Urothelium cell line (cell line): ENCODE measurements at places on chromosomes 13 and 19.

- no peak for DNase-seq
Observed at GRCh38 chr13:66926851-66927524, 303.1 kb downstream of the PCDH9 start.

DNA sequence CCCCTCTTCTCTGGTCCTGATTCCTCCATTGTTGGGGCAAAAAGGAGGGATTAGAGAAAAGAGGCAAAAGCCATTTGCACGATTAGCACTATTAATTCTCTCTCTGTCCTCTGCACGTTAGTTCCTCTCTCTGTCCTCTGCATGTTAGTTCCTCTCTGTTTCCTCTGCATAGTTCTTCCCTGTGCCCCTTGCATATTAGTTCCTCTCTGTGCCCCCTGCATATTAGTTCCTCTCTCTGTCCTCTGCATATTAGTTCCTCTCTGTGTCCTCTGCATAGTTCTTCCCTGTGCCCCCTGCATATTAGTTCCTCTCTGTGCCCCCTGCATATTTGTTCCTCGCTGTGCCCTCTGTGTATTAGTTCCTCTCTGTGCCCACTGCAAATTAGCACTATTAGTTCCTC lies 847.2 kb upstream of the GPC6 start:
- no peak for DNase-seq

DNA sequence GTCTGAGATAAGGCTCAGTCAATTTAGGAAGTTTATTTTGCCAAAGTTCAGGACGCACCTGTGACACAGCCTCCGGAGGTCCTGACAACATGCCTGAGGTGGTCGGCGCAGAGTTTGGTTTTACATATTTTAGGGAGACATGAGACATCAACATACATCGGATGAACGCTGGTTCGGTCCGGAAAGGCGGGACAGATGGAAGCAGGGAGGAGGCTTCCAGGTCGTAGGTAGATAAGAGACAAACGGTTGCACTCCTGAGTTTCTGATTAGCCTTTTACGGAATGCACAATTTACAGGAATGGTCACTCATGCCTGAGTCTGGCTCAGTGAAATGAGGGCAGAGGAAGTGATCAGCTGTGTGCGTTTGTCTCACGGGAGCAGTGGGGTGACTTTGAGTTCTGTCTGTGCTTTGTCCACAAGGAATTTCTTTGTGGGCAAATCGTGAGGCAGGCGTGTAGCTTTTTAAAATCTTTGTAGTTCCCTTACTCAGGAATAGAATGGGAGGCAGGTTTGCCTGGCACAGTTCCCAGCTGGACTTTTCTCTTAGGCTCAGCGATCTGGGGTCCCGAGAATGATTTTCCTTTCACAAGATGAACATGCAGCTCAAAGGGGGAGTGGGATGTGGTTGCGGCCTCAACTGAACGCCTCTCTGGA lies 36.2 kb downstream of the C13orf46 start:
- no peak for DNase-seq

DNA sequence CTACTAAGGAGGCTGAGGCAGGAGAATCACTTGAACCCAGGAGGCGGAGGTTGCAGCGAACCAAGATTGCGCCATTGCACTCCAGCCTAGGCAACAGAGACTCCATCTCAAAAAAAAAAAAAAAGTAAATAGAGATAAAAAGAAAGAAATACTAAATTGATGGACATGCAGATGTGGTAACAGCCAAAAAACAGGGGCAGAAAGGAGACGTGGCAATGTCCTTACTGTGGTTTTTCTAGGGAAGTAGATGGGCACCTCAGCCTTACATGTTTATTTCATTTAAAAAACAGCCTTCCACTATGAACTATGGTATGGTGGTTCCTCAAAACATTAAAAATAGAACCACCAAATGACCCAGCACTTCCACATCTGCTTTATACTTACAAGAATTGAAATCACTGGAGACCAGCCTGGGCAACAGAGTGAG lies 6.5 kb upstream of the EIF3G start:
- DNase-seq: no peak

GRCh38 chr13:99800951-99801350 lies 170.6 kb downstream of the ZIC5 start:
- no peak for DNase-seq

GRCh38 chr13:21342699-21343442 lies 116.2 kb downstream of the ZDHHC20 start:
- no peak for DNase-seq

DNA sequence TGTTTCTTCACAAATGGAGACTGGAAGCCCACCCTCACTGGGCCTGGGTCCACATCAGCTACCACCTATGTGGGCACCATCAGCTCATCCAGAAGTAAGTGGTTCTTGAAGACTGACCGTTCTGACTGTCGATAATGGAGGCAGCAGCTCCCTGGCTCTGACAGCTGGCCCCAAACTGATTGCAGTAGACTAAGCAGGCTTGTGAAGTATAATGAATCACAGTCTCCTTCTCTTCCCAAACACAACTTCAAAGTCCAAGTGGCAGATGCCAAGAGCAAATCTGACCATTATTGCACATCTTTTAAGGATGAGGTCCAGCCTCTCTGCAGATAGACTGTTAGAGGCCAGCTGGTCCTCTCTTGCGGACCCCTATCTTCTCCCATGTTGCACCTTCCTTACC lies 574.4 kb upstream of the KLF12 start:
- DNase-seq: no peak

GRCh38 chr13:47299304-47299703 lies 402.5 kb upstream of the HTR2A start:
- DNase-seq: no peak
